Cortex of kidney (tissue), 1 donor: ENCODE measurements at places on chromosomes 4 and X.

GRCh38 chr4:80029364-80029763 lies 43.7 kb downstream of the ANTXR2 start:
- DNase-seq = no peak

DNA sequence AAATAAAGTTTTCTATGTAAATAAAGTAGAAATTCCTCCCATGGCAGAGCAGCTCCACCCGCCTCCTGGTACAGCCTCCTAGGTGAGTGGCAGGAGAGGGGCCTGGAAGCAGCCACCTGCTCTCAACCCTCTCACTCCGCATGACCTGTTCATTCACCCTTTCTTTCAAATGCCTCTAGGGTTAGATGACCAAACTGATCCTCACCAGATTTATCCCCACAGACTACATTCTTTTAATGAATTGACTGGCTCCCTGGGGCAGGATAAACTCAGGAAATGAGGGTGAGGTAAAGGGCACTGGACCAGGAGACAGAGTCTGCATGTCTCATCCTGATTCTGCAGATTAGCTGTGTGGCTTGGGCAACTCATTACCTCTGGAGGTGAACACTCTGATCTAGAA lies 32.6 kb upstream of the NKX6-1 start:
- no peak for DNase-seq

- DNase-seq = no peak
Measured at GRCh38 chr4:73917081-73917501, 47.9 kb downstream of the CXCL1 start.

DNA sequence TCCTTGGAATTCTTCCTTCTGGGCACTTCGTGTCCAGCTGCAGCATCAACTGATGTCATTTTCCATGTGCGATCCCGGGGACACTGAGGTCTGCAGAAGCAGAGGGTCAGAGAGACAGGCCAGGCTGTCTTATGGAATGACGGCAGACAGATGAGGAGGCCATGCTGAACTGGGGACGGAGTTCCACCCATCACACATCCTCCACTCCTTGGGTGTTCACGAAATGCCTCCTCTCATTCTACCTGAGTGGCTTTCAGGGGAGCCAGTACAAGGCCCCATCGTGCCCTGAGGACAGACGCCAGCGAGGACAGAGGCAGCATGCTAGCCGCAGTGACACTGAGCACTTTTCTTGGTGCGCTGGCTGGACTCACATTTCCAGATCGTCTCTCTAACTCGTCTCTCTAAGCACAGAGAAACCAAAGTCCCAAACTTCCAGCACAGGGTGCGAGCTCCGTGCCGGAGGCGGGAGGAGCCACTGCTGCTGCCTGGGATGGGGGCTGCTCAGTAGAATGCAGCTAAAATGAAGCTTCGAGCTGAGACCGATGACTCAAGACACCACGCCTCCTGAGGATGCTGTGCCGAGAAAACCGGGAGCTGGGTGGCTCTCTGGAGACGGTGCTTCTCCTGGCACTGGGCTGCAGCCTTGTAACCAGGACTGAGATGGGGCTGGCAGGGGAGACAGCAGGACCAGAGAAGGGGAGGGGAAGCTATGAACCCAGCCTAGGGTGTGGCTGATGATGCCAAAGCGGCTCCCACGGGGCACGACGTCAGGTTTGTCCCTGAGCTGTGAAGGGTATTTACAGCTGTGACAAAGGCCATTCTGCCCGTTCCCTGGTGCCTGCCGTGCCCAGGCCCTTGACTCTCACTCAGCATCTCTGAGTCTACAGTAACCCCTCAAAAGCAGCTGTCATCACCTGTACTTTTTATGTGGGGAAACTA lies 8.2 kb downstream of the ABLIM2 start:
- no peak for DNase-seq

DNA sequence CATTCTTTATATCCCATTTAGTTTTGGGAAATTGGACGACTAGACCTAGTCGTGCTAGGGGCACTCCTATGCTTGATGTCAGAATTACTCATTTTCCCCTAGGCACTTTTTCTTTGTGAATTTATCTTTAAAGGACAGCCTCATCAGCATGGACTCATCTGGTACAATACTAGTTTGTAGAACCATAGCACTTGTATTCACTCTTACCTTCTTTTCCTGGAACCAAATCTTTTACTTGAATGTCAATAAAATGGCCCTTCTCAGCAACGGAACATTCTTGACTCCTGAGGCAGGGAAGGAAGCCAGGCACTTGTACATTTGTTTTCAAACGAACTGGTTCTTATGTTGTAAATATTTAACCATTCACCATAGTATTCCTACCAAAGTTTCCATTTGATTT lies 187.1 kb downstream of the SHROOM3 start:
- DNase-seq = no peak

DNA sequence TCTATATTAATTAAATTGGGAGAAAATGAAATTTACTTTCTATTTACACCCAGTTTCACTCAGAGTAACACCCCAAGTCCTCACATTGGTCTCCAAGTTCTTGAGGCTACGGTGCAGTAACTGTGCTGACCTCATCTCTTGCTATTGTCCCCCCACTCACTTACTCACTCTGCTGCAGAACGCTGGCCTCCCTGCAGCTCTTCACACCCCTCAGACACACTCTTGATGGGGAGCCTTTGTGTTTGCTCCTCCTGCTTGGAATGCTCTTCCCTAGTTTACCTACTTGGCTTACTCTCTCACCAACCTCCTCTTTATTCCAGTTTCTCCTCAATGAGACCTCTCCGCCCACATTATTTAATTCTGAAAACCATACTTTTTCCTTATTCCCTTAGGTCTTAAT lies 22.2 kb upstream of the SPARCL1 start:
- no peak for DNase-seq

DNA sequence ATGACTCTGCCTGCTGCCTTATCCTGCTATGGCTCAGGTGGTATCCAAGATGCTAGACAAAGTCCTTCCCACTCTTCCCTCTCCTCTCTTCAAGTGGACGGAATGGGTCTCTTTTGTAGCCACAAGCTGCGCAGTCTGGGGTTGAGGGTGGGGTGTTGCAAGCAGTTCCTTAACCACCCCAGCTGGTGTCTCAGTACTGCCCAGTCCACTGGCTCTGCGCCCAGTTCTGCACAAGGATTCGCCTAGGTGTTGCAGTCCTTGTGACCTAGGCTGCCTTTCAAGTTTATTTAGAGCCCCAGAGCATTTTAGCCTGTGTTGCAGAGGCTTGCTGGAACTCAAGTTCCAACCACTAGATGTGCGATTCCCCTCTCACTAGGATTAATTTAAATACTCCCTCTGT lies 120.7 kb downstream of the NEXMIF start:
- no peak for DNase-seq

- DNase-seq = no peak
Measured at GRCh38 chr4:108008721-108009120, 19.0 kb downstream of the HADH start.

- no peak for DNase-seq
Measured at GRCh38 chrX:86047174-86047935, at the start of gene CHM. Gene CHM, minus strand, starts transcription at chrX:86047558. Its CDS starts 26 bp downstream, at chrX:86047532.

DNA sequence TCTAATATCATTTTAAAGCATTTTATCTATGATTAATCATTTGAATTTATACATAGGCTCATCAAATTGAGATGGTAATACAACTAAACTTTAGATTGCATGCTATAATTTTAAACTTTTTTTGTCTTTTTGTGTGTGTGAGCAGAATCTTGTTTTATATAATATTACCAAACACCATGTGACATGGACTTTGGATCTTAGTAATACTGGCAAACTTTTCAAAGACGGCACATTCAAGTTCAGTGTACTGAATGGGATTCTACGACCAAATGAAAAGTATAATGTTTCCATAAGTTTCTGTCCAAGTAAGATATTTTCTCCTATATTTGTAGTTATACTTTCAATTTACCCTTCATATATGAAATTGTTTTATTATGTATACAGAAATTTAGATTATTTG lies 116.0 kb downstream of the CFAP47 start:
- DNase-seq = no peak

DNA sequence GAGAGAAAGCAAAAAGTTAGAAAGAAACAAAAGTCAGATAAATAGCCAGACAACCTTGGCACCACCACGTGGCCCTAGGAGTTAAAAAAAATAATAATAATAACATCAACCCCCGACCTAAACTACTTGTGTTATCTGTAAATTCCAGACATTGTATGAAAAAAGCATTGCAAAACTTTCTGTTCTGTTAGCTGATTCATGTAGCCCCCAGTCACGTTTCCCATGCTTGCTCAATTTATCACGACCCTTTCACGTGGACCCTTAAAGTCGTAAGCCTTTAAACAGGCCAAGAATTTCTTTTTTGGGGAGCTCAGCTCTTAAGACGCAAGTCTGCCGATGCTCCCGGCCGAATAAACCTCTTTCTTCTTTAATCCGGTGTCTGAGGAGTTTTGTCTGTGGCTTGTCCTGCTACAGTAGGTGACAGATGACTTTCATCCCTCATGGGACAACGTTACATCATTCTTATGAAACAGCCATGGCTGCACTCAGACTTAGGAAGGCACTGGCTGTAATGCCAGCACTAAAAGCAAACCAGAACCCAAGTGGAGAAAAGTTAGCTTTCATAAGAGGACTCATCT lies 520 bp downstream of the ACOX3 start:
- no peak for DNase-seq

DNA sequence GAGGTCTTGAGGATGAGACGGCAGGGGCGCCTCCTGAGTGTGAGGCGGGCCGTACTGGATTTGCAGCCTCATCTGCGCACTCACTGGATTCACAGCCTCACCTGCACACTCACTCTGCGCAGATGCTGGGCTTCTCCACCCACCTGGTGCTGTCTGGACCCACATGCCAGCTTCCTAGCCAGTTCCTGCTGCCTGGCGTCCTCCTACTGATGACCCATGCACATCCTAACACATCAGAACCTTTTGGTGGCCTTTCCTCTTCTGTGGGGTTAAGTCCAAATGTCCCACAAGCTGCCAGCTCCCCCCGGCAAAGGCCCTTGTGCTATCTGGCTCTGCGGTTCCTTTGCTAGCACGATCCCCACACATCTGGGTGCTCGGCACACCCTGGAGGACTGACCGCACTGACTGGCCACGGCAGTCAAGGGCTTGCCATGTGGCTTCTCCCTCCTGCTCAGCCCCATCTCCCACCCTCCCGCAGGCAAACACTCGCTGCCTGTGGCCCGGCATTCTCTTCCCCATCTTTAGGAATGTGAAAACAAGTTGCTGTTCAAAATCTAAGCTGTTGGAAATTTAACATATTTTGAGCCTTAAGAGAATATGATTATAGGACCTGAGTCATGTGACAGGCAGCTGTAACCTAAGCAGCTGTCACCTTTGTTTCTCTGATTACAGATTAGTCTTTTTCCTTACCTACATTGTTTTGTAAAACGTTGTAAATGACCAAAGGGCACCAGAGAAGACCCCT lies 39.4 kb upstream of the AFAP1 start:
- no peak for DNase-seq

GRCh38 chr4:63325140-63325539 lies 1084.1 kb downstream of the TECRL start:
- DNase-seq = no peak

GRCh38 chr4:159776961-159777360 lies 674.1 kb downstream of the RAPGEF2 start:
- no peak for DNase-seq

DNA sequence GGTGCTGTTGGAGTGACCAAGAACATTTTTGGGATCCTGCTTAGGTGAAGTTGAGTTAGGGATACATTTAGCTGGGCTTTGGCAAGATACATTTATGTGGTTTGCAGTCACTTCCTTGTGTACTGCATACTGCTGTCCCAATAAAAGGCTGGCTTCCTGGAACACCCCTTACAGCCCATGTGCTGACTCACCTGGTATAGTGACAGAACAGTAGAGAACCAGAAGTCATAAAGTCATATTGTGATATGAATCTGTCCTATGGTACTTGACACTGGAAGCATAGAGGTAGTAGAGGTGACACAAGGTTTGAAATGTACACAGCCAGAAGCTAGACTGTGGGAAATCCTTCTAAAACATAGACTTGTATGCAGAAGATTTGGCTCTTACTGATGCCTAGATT lies 55.3 kb upstream of the SLC25A43 start:
- no peak for DNase-seq

- DNase-seq = no peak
Measured at GRCh38 chr4:184544788-184545409, 70.5 kb upstream of the IRF2 start.

DNA sequence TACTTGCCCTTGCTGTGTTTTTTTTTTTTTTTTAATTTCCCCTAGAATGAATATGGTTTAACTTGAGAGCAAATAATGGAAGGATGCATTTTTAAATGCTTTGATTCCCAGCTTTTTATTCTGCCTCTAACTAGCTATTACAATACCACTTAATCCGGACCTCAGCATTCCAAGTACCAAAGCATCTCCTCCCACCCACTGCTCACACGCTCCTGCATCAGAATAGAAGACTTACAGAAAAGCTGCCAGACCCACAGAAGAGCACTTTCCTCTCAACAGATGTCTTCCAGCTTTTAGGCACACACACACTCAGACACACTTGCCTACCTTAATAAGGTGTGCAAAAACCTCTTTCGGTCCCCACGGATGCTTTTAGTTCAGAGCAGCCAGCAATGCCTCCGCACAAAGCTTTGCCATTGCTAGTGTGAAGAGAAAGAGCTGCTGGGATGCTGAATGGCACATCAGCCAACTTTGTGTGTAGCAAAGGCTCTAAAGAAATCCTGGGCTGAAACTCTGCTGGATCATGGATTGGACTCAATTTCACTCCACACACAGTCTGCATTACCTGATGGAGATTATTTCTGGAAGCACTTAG lies 1056.2 kb downstream of the DMD start:
- no peak for DNase-seq

DNA sequence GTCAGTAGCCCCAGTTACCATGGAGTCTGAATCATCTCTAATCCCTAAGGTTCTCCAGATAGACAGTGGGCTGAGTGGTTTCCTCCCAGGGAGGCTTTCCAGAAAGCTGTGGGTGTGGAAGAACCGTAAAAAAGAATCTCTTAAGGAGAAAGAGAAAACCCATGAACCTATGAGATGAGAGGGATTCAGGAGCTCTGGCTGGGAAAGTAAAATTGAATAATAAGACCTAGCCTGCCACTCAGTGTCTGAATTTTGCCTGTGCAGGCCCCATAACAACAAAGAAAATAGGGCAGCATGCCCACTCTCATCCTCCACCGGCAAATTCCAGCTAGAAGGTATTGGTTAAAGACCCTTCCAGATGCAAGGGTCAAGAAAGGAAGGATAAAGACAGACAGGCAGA lies 16.9 kb downstream of the AWAT2 start:
- no peak for DNase-seq

DNA sequence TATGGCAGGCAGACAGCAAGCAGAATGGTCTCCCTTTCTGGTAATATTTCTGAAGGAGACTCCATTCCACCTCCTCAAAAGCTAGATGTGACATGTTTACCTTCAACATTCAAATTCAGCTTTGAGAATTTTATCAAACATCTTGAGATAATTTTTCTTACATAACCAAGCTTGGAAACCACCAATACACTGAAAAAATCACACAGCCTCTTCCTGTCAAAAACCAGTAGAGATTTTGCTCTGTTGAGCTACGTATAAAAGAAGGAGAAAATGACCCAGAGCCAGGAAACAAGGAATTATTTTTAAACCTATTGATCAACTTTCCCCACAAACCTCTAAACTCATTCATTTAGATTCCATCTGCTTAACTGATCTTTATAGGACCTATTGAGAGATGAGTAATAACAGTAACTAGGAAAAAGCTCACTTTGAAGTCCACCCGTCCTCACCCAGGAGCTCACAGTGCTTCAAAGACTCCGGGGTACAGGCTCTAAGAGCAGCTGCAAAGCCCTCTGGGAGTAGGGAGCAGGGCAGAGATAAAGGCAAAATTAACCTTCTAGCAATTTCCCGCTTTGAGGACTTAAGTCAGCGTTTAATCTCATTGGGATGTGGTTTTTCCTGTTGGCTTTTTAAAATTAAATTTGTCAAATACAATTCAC lies 318.2 kb upstream of the RASGEF1B start:
- no peak for DNase-seq
